GM12878 (cell line): ENCODE measurements at places on chromosomes 7 and 10. TPM values are rescaled to one million over a fixed set of nuclear protein-coding genes. Genes with fewer than 3 reads are reported as not detected.

The MPP7 gene
- 0.08 and 0.15 TPM in 2 replicates for total RNA-seq

- no peaks in the 10 kb centered on the region for H3K36me3 ChIP-seq
- peaks cover 1% of the 10 kb centered on the region; the same call in 1 of the 2 replicates for H3K27me3 ChIP-seq
- DNase-seq, result no peak
- H3K4me1 ChIP-seq, result no peaks in the 10 kb centered on the region
Measured at GRCh38 chr10:6701289-6701688, 121.2 kb upstream of the PRKCQ start.

The HOXA10 gene
- total RNA-seq, result not detected in 2 replicates

The CPA2 gene
- 1.4 and 1.9 TPM in 2 replicates for total RNA-seq
